ENCODE measurements at places on chromosomes 3 and 15.

- no peak for DNase-seq
Observed at GRCh38 chr3:140736863-140737460, 59.1 kb downstream of the TRIM42 start.

DNA sequence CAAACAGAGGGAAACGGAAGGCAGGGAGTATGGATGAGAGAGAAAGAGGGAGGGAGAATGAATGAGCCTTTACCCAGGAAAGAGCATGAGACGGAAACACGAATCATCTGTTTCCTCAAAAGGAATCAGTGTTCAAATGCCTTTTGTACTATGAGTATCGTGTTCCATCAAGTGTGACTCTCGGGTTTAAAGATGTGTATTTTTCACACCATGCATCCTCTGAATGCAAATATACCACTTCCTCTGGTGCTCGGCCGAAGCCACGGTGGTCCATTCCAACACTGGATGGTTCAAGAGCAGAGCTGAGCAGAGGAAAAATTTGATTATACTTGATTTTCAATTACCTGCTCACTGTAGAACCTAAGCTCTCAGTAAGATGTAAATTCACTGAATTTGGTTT is 505.1 kb downstream of the MECOM start:
- no peak for DNase-seq

DNA sequence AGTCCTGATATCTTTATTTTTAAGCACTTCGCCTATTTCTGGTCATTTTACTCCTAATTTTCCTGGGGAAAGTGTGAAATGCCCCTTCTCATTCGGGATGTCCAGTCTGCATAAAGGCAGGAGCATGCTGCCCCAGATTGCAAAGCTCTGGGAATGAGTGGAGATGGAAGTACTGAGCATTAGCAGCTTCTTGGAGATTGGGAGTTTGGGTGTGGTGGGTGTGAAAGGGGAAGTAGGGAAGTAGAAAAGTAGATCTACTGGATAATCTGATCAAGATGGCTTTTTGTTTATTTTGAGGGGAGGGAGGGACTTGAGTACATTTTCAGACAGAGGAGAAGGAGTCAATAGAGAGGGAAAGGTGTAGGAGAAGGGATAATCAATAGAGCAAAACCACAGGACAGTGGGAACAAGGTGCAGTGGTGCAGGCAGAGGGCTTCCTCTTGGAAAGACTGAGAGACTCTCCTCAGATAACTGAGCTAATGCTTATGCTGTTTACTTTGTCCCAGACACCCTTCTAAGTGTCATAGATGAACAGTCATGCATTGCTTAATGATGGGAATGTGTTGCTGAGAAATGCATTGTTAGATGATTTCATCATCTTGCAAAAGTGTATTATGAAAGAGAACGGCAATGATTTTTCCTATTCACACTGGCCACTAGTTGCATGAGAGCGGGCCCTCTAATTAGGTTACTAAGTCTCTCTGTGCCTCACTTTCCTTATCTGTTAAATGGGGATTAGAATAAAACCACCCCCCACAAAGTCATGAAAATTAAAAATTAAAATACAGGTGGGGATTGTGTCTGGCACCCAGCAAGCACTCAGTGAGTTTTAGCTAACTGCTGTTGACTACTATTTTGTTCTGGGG is 45.5 kb downstream of the PHLDB2 start:
- no peak for DNase-seq

DNA sequence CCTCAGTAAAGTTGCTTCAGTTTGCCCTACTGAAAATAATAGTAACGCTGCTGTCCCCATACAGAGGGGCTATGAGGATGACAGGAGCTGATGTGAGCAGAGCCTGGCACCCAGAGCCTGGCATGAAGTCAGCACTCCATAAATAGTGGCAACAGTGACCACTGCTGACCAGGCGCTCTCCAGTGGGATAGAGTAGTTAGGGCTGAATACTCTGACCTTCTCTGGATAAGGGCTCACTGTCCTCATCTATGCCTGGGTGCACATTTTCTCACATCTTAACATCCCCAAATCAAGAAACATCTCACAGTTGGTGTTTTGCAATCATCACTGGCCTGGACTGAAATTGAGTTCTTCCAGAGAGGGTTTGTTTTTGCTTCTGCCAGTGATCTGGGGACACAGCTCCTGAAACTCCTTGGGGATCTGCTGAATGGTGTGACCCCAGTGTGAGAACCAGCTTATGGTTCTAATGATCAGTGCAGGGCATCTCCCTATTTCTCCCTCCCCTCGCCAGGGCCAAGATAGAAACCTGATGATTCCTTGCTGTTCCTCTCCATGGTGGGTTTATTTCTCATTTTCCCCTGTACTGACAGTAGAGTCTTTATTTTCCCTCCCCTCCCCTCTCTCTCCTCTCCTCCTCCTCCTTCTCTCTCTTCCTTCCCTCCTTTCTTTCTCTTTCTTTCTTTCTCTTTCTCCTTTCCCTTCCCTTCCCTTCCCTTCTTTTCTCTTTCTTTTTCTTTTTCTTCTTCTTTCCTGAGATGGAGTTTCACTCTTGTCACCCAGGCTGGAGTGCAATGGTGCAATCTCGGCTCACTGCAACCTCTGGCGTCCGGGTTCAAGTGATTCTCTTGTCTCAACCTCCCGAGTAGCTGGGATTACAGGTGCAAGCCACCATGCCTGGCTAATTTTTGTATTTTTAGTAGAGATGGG is 3.5 kb upstream of the PCSK6 start:
- DNase-seq, result no peak

- DNase-seq, result no peak
Observed at GRCh38 chr15:67407786-67408185, 113.1 kb upstream of the C15orf61 start.

DNA sequence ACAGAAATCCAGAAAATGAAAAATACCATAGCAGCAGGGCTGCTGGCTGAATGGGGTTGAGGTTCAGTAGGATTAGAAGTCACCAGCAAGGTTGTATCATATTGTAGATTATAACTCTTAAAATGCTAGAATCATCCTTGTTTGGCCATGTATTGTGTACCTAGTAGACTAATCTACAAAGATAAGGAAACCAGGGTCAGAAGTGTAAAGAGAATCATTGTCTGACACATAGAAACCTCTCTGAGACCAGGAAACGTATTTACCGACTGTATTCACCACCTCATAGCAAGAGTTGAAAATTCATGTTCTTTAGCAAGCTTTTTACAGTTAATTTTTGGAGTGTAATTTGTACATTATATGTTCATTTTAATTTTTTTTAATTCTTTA is 168.8 kb downstream of the ECT2 start:
- DNase-seq, result no peak

GRCh38 chr3:197736010-197736490 is 654 bp downstream of the RUBCN start:
- peak; percentile 23 for DNase-seq

GRCh38 chr15:88708655-88709054 is 69.8 kb downstream of the ISG20 start:
- no peak for DNase-seq

DNA sequence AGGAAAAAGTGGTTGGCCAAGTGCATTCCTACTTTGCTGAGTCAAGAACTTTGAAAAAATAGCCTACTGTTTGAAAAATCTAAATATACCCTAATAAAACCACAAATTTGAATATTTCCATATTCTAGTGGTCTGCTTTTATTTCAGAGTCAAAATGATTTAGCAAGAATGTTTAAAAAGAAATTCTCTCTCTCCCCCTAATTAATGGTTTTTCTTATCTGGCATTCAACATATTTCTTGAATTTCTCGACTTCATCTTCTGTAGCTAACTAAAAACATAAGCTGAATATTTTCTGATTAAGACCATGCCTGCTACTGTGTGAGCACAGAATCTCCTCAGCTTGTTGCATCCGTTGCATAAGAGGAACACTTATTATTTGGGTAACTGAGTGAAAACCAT is 563.5 kb upstream of the TBL1XR1 start:
- no peak for DNase-seq

DNA sequence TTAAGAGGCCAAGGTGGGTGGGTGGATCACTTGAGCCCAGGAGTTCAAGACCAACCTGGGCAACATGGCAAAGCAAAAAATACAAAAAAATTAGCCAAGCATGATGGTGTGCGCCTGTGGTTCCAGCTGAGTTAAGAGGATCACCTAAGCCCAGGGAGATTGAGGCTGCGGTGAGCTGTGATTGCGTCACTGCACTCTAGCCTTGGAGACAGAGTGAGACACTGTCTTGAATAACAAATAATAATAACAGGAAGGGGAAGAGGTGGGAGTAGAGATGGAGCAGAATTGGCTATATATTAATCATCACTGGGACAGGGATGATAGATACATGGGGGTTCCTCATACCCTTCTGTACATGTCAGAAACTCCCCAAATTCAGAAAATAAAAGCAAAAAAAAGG is 23.8 kb upstream of the NMB start:
- DNase-seq, result no peak

All from activated T-cell treated with anti-CD3 and anti-CD28 coated beads for 4 hours (primary cell).